Midbrain (tissue), 1 donor: ENCODE measurements at places on chromosomes 13 and 19.
A peak's percentile ranks its signal among the peaks of the same experiment; 100 is the strongest.

DNA sequence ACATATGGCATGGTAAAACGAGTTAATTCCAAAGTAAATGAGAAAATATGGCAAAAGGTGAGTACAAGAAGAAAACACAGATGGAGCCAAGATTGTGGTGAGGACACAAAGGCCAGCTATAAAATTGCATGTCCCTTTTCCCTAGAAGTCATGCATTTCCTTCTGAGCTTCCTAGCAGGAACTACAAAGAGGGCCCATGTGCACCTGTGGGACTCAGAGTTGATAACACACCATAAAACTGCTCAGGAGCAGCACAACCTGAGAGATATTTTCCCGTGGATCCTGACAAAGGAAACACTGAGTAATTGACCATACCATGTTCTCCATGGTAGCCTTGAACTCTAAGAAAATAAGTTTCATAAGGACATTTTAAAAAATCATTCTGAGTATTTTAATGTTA lies 228.3 kb downstream of the DLEU7 start:
- no peak for DNase-seq

DNA sequence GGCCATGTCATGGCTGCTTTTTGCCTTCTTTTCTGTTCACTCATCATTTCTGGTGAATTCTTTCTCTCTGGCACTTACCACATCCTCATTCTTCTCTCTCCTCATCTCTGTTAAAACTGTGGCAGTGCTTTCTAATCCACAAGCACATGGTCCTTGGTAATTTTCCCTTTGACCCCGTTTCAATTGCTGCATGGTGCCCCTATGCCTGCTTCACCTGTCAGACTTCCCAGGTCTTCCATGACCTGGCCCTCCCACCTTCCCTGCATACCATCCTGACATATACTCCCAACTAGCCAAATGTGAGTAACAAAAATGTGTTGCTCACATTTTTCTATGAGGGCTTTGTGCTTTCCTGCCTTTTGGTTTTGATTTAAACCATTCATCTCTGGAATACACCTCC lies 286.5 kb downstream of the MTUS2 start:
- DNase-seq = no peak

- DNase-seq = no peak
These were observed 5.6 kb upstream of the MEDAG start for GRCh38 chr13:30900436-30900835.

GRCh38 chr19:2529473-2529918 lies 53.6 kb downstream of the GADD45B start:
- DNase-seq = no peak

GRCh38 chr19:7340959-7341837 lies 7.5 kb upstream of the ARHGEF18 start:
- DNase-seq = peak; percentile 85
